M059J (cell line): ENCODE measurements at places on chromosomes 13 and 19. TPM values are rescaled to one million over a fixed set of nuclear protein-coding genes. Genes with fewer than 3 reads are reported as not detected.

DNA sequence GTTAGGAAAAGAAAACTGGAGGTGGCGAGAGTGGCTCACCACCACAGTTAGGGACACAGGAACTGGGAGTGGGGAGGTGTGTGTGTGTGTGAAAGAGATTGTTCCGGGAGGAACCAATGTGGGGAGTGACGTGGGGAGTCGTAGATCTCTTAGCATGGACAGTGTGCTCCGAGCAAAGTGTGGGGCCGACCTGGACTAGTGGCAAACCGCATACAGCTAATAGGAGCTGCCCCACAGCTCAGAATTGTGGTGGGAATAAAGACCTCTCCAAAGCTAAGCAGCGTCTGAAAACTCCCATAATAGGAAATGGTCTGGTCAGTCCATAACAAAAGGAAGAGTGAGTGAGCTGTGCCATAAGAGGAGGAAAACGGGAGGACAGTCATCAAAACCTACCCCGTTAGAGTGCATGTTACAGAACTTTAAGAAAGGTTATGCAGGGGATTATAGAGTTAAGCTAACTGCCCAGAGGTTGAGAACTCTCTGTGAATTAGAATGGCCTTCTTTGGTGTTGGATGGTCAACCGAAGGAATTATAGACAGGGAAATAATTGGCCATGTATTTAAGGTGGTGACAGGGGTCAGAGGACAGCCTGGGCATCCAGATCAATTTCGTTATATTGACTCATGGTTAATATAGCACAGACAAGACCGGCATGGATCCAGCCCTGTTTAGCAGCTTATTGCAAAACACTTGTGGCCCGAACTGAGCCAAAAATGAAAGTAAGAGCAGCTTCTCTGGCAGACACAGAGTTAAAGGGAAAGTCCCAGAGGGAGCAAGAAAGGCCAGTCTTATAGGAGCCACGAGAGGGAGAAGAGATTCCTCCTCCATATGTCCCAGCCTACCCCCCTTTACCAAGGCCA, 8.9 kb upstream of the SLC15A1 start:
- DNase-seq = peak; percentile 51

The DMPK gene
- total RNA-seq = 22.7 and 40.4 TPM in 2 replicates

The RINL gene
- 0.57 and 1.0 TPM in 2 replicates for total RNA-seq

DNA sequence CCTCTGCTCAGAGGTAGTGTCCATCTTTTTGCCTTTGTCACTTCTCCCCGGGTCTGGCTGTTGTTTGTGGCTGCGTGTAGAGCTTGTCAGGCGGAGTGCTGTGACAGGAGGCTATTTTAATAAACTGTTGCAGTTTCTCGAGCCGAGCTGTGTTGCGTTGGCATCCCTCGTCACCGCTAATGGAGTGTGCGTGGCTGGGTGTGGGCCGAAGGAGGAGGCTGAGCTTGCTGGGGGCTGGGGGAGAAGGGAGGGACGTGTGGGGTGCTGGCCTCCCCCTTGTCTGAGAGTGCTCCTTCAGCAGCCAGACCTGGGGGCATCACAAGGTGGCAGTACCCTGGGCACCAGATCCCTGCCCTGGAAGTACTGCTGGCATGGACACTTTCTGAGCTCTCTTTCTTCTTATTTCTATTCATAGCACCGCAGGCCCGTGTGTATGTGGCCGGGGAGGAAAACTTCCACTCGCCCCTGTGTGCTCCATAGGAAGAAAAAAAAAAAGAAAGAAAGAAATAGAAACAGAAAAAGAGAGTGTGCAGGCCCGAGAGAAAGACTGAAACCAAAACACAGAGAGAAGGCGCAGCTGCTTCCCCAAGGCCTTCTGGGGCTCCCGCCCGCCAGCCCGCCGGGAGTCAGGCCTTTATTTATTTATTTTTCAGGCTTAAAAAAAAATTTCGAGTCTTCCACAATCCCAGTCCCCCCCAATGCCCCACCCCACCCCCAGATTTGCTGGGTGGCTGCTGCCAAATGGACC, 27.0 kb downstream of the NFIX start:
- peak; percentile 47 for DNase-seq

The ZNF90 gene
- 0.42 and 0.49 TPM in 2 replicates for total RNA-seq

DNA sequence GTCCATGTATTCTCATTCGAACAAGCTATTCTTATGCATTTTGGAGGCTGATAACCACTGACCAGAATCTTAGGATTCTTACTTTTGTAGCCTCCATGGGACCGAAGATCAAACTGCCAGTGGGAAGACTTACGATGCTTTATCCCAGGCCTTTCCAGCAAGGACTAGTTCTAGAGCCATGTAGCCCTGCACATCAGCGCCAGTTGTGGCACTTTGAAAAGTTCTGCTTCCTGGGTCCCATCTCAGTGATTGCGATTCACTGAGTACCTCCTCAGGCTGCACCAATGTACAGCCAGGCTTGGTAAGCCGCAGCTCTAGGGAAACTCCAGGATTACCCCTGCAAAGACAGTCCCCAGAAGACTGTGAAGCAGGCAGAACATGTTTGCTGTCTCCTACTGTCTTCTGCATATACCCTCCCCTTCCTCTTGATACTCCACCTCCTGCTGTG, 18.9 kb upstream of the ENOX1 start:
- DNase-seq = no peak

The ZNF473 gene
- total RNA-seq = 14.7 and 20.4 TPM in 2 replicates

DNA sequence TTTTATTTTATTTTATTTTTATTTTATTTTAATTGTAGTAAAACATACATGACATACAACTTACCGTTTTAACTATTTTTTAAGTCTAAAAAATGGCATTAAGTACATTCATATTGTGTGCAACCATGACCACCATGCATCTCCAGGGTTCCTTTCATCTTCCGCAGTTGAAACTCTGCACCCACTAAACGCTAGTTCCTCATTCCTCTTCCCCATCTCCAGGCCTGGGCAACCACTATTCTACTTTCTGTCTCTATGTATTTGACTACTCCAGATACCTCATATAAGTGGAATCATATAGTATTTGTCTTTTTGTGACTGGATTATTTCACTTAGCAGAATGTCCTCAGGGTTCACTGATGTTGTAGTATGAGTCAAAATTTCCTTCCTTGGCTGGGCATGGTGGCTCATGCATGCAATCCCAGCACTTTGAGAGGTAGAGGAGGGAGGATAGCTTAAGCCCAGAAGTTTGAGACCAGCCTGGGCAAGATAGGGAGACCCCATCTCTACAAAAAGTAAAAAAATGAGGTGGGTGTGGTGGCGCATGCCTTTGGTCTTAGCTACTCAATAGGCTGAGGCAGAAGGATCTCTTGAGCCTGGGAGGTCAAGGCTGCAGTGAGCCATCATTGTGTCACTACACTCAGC, 55.7 kb upstream of the ZNF507 start:
- no peak for DNase-seq

The NRTN gene
- 0.67 TPM in 1 of 2 replicates, not detected in the other for total RNA-seq
